ENCODE measurements at places on chromosomes 11 and 22. TPM values are rescaled to one million over a fixed set of nuclear protein-coding genes. Genes with fewer than 3 reads are reported as not detected.
A peak's percentile ranks its signal among the peaks of the same experiment; 100 is the strongest.

DNA sequence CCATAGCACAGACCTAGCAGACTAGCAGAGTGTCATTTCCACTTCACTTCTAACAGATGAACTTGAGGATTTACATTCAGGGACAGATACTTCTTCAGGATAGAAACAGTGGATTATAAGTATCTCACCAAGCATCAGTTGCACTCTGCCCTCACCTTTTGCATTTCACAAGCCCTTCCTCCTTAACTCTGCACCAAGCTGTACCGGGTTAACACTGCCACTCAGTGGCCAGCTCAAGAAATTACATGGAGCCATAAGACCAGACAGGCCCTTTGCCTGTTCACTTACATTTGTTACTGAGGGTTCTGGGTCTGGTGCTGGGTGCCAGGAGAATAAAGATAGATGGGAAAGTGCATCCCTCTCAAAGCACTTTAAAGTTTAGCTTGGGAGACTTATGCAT, 309.8 kb downstream of the SHANK2 start:
- DNase-seq = no peak

DNA sequence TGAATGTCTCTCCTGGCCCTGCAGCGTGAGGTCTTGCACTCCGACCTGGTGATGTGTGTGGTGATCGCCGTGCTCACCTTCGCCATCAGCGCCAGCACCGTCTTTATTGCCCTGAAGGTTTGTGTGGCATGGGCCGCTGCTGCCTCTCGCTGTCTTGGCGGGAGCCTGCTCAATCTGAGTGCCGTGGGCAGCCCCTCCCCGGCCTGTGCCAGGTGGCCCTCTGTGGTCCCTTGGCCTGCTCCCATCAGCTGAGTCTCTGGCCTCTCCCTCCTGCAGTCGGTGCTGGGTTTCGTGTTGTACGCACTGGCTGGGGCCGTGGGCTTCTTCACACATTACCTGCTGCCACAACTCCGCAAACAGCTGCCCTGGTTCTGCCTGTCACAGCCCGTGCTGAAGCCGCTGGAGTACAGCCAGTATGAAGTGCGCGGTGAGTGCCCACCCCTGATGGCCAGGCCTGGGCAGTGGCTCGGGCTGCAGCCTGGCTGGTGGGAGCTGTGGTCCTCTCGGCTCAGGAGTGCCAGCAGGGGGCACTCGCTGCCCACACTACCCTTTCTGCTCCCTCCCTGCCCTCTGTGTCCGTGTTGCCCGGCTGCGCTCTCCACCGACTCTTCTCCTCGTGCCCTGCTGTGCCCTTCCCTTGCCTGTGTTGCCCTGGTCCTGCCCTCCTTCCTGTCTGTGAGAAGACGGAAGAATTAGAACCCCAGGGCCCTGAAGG, 10.2 kb downstream of the PCNX3 start:
- no peak for DNase-seq

Gene GGTLC2
- total RNA-seq = 0.34 TPM

Gene SMC1B
- total RNA-seq = 5.3 TPM

- DNase-seq = no peak
These were observed 313.5 kb downstream of the BLID start for GRCh38 chr11:121802542-121802941.

Gene CRYBB2
- total RNA-seq = not detected

Gene SCUBE1
- not detected for total RNA-seq

- DNase-seq = no peak
These were observed 78.9 kb downstream of the SFI1 start for GRCh38 chr22:31575190-31575589.

DNA sequence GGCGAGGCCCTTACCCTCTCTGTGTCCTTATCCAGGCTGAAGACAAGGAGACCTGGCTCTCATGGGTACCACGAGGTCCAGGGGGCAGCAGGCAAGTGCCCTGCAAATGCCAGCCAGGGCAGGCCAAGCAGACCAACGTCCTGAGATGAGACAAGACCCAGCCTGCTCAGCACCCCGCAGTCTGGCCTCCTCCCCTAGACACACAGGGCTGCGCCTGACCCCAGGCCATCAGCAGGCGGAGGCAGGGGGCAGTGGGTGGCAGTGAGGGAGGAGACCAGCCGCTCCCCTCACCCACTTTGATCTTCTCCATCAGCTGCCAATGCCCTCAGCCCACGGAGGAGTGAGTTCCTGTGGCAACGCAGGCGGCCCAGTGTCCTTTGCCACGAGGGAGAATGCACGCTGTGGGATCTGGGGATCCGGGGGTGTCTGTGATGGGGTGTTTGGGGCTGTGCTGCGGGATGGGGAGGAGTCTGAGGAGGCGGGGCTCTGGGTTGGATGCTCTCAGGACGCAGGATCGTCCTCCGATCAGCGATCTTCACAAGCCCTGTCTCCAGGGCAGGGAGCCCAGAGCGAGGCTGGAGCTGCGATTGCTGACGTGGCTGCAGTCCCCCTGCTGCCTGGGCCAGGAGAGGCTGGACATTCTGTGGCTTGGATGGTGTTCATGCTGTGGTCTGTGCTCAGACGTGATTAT, 30.5 kb upstream of the PPARA start:
- no peak for DNase-seq

- peak; percentile 39 for DNase-seq
These were observed 12.0 kb upstream of the PHLDA2 start for GRCh38 chr11:2940921-2941821.

GRCh38 chr11:55697817-55698216, 35.8 kb downstream of the OR4C6 start:
- DNase-seq = no peak

Gene RNF121
- 146 TPM for total RNA-seq

Gene OR5B21
- total RNA-seq = not detected
